AG09309 (cell line): ENCODE measurements at places on chromosomes 12 and 14.

DNA sequence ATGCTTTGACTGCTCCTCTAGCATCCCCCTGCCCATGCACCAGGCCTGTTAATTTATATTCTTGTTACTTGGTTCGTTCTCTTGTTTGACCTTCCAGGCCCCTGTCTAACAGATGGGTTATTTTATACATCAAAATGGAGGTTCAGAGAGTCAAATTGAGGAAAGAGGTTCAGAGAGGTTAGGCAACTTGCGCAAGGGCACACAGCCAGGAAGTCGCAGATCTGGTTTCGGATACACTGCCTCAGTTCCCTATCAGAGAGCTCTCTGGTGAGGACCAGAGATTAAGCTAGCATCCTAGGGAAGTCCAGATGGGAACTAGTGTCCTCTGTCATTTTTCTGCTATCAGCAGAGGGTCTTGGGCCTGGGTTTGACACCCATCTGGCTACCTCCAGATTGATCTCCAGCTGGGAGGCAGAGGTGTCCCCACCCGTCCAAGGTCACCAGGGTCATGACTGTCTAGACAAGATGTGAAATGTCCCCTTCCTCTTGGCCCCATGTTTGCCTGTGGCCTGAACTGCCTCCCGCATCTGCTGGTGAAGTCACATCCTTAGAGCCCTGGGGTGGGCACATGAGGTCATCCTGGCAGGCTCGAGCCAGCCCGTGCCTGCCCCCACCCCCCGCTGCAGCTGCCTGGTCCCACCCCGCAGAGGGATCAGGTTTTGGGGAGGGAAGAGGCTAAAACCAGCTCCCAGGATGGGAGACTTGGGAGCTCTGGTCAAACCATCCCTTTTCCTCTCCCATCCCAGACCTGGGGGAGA, 84.3 kb upstream of the NCOR2 start:
- no peak for DNase-seq

DNA sequence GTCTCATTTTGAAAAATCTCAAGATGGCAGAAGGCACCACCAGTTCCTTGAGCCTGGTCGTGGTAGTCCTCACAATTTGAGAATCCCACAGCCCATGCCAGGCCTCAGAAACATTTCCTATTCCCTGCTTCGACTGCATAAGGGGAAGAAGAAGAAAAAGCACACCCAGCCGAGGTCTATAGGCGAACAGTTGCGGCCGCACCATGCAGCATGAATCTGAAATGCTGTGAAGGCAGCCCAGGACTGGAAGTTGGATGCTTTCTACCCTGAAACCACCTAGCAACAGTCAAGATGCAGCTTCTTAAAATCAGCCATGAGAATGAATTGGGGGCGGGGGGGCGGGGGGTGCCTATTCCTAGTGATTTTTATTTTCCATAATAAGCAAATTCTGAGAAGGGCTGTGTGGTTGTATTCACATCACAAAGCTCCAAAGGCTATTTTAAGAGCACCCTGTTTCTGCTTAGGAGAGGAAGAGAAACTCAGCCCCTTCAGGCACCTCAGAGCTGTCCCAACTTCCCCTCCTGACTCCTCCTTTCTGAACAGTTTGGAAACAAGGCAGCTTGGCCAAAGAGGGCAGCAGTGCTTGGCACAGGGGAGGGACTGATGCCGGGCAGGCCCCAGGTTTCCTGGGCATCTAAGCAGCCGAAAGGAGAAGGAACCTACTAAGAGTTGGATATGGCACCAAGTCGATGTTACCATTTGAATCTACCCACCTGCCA, 172.5 kb upstream of the FOXN3 start:
- no peak for DNase-seq

DNA sequence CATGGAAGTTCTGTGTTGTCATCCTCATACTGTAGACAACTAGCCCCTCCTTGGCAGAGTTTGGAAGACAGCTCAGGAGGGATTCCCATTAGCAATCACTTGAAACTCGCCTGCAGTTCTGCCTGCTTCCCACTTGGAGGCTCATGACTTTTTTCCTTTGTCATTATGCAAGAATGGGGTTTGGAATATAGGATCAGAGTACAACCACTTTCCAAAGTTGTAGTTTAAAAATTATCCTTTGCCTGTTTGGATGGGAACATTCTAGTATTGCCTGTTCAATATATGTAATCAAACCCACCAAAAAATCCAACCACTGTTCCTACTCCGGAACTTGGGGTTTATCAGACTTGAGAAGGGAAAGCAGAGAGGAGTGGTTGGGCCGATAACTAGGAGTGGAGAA, 2.1 kb upstream of the GPD1 start:
- no peak for DNase-seq

DNA sequence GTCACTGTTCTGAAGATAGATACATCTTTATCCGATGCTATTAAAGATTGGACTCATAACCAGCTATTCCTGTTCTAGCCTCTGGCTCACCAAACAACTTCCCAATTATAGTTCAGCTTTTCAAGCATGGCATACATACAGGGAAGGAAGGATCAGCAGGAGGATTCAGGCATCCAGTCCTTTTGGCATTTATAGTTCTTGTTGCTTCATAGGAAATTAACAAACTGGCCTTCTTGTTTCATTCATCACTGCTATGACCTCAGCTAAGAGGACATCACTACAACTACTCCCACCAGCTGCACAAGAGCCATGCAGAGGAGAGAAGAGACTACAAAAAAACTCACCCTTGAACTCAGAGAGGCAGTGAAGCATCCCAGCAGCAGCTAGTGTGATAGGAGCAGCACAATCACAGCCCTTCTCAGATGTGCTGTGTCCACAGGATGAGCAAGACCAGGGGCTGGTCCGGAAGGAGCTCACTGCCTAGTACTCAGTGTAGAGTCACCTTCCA, 100.5 kb downstream of the SPTSSA start:
- DNase-seq = no peak

DNA sequence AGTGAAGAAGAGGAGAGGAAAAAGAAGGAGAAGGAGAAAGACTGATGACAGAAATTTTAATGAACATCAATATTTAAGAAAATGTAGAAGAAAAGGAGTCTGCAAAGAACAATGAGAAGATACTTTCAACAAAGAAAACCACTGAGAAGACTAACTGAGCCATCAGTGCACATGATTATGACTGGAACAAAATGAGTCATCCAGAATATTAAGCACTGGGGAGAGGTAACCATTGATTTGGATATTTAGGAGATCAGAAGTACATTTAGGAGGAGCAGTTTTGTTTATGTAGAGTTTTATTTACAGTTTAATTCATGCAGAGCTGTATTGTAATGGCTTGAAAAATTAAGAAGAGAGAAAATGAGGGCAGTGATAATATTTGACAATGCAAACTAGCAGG, 159.1 kb downstream of the C12orf50 start:
- DNase-seq = no peak

- no peak for DNase-seq
These were observed 53.3 kb upstream of the STK38L start for GRCh38 chr12:27190761-27191160.

GRCh38 chr14:69582212-69582611, 7.5 kb upstream of the CCDC177 start:
- DNase-seq = no peak
